ENCODE measurements at places on chromosomes 13 and 19. TPM values are rescaled to one million over a fixed set of nuclear protein-coding genes. Genes with fewer than 3 reads are reported as not detected.

The FLT1 gene
- total RNA-seq: 74.7 TPM

The ERICH4 gene
- total RNA-seq: not detected

DNA sequence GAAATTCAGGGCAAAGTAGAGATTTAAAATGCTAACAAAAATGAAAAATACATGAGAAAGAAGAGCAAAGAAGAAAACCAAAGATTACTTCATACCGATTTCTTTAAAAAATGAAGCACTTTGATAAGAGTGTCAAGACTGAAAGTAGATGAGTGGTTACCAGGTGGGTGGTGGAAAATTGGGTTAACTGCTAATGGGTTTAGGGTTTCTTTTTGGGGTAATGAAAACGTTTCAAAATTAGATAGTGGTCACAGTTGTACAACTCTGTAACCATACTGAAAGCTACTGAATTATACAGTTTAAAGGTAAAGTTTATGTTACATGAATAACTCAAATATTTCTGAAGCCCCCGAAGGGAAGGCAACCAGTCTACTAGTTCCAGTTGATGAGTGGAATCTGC is 179.4 kb downstream of the NDFIP2 start:
- DNase-seq: no peak

- no peak for DNase-seq
Observed at GRCh38 chr19:47651691-47652090, 42.8 kb downstream of the BICRA start.

GRCh38 chr13:110580800-110581199 is 19.3 kb upstream of the RAB20 start:
- DNase-seq: no peak

DNA sequence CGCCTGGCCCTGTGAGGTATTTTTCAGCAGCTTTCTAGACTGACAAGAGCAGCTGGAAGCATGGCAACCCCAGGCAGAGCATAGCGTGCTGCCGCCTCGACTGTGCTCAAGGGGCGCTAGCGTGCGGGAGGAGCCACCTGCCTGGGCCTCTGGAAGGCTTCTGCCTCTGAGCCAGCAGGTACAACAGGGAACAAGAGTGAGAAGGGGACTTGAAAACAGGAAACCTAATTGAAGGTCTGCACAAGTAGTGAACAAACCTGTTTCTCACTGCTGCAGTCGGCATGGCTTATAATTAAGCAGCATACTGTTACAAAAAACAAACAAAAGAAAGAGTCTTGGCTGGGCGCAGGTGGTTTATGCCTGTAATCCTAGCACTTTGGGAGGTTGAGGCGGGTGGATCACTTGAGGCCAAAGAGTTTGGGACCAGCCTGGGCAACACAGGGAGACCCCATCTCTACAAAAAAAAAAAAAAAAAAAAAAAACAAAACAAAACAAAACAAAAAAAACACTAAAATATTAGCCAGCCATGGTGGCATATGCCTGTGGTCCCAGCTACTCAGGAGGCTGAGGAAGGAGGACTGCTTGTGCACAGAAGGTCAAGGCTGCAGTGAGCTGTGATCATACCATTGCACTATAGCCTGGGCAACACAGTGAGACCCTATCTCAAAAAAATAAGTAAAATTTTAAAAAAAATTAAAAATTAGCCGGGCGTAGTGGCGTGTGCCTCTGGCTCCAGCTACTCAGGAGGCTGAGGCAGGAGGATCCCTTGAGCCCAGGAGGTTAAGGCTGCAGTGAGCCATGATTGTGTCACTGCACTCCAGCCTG is 12.6 kb upstream of the GARRE1 start:
- DNase-seq: peak; percentile 40
